ENCODE measurements at places on chromosomes 1 and 21.

- no peaks in the 10 kb centered on the region for H3K36me3 ChIP-seq
- no peaks in the 10 kb centered on the region for H3K27me3 ChIP-seq
- no peak for DNase-seq
- H3K4me3 ChIP-seq = no peak overlapping the region
Measured at GRCh38 chr1:185560760-185561159, 173.4 kb upstream of the HMCN1 start.

DNA sequence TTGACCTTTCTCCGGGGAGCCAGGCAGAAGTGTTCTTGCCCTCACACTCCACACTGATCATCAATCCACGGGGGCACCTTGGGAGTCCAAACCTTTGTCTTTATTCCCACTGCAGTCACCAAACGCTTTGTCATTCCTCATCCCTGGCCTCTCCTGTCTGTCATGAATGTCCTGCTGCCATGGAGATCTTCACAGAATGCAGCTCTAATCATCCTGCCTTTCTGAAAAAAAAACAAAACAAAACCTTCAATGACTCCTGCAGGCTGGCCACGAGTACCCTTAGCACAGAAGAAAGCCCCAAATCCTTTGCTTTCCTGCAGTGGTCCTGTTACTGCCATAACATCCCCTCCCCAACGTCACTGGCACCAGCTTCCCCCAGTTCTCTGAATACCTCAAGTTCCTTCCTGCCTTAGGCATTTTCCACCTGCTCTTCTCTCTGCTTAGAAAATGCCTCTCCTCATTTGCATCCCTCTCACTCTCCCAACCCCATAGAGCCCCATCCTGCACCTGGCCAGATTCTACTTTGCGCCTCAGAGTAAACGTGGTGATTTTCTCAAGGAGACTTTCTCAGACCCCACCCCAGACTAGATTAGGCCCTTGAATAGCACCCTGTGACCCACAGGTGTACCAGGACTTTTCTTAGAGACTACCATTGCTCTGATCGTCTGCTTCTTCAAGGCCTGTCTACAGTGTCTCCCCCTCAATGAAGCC is 131.2 kb downstream of the AK5 start:
- H3K27ac ChIP-seq = no peak overlapping the region
- no peaks in the 10 kb centered on the region for H3K27me3 ChIP-seq
- H3K4me1 ChIP-seq = no peaks in the 10 kb centered on the region

DNA sequence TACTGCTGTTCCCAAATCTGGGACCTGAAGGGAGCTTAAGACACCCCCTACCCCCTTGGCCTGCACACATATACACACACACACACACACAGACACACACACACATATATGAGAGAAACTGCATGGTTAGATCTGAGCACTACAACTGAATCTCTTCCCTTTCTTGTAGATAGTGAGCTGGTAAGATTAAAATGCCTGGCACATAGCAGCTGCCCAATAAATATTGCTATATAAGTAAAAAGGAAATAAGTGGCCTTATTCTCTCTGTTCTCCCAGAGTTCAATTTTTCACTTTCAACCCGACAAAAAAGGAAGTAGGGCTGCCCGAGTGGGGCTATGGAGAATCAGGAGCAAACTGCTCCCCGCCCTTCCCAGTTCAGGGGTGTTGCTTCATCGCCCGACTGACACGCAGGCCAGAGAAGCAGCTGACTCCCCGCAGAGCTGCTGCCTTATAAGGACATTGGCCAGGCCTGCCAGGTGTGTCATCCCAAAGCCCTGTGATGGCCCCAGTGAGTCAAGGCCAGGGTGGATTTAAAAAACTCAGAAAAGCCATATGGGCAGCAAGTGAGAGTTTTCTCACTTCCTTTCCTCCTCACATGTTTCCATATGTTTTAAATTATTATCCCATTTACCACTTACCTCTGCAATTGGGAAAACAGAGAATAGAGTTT is 106.5 kb upstream of the SLC44A3 start:
- H3K4me3 ChIP-seq = no peak overlapping the region
- peak; percentile 99 for DNase-seq
- no peaks in the 10 kb centered on the region for H3K36me3 ChIP-seq
- no peaks in the 10 kb centered on the region for H3K27me3 ChIP-seq

DNA sequence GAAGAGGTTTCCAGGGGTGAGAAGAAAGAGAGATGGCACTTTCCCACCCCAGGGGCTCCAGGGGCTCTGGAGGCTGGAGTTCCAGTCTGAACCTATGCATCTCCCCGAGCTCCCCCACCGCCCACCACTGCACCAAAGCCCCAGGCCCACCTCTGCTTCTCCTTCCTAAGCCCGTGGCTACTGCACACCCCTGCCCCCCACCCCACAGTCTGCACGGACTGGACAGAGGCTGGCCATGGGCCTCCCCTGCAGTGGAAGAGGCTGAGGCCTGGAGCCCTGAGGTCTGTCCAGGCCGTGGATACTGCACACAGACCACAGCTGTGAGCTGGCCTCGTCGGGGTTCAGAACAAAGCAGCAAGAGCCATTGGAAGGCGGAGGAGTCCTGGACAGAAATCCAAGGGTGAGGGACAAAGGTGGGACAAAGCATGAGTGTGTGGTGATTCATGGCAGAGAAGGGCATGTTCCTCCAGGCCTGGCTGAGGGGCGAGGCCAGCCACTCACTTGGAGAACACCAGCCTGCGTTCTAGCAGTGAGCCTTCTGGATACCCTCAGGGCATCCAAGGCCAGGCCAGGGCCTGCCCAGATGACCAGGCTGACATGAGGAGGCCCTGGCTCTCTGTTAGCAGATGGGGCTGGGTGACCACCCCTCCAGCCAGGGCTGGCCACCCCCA is 244.8 kb upstream of the VAMP3 start:
- no peaks in the 10 kb centered on the region for H3K36me3 ChIP-seq
- no peak overlapping the region for H3K27ac ChIP-seq
- H3K4me3 ChIP-seq = no peak overlapping the region
- no peaks in the 10 kb centered on the region for H3K4me1 ChIP-seq

DNA sequence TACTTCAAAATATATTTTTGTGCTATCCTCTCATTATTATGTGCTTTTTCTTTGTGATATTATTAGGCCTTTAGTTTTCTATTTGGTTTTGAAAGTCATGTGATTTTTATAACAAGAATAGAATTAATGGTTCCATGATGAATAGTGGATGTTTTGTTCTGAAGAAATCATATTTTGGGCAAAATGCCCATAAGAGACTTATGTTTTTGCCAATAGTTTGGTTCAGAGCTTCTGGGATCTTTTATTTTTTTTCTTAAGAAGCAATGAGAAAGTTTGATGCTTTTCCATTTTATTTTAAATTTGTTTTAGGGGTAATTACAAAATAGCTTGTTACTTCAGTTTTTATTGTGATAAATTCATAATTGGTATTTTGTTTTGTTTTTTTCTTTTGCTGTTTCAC is 49.8 kb downstream of the LYPLAL1 start:
- H3K4me1 ChIP-seq = no peaks in the 10 kb centered on the region
- no peak overlapping the region for H3K4me3 ChIP-seq
- no peak overlapping the region for H3K27ac ChIP-seq
- H3K27me3 ChIP-seq = no peaks in the 10 kb centered on the region
- DNase-seq = no peak
- H3K36me3 ChIP-seq = peaks cover 10% of the 10 kb centered on the region

- DNase-seq = no peak
- no peaks in the 10 kb centered on the region for H3K36me3 ChIP-seq
- peak overlapping the region; percentile 94 for H3K27ac ChIP-seq
- H3K4me1 ChIP-seq = peaks cover 68% of the 10 kb centered on the region
- H3K4me3 ChIP-seq = peak overlapping the region; percentile 100
Measured at GRCh38 chr1:19484798-19485361, 459 bp downstream of the CAPZB start.

GRCh38 chr1:1165900-1166421 is 7.7 kb upstream of the TTLL10 start:
- no peaks in the 10 kb centered on the region for H3K27me3 ChIP-seq
- no peaks in the 10 kb centered on the region for H3K36me3 ChIP-seq
- peaks cover 14% of the 10 kb centered on the region for H3K4me1 ChIP-seq
- no peak for DNase-seq

All from vagina (tissue), 2 donors.